ENCODE measurements at places on chromosomes 7 and 10. TPM values are rescaled to one million over a fixed set of nuclear protein-coding genes. Genes with fewer than 3 reads are reported as not detected.

Gene LIPN
- 0.29 TPM for total RNA-seq

Gene PPP1R17
- not detected for total RNA-seq

Gene COPS6
- 43.4 TPM for total RNA-seq

DNA sequence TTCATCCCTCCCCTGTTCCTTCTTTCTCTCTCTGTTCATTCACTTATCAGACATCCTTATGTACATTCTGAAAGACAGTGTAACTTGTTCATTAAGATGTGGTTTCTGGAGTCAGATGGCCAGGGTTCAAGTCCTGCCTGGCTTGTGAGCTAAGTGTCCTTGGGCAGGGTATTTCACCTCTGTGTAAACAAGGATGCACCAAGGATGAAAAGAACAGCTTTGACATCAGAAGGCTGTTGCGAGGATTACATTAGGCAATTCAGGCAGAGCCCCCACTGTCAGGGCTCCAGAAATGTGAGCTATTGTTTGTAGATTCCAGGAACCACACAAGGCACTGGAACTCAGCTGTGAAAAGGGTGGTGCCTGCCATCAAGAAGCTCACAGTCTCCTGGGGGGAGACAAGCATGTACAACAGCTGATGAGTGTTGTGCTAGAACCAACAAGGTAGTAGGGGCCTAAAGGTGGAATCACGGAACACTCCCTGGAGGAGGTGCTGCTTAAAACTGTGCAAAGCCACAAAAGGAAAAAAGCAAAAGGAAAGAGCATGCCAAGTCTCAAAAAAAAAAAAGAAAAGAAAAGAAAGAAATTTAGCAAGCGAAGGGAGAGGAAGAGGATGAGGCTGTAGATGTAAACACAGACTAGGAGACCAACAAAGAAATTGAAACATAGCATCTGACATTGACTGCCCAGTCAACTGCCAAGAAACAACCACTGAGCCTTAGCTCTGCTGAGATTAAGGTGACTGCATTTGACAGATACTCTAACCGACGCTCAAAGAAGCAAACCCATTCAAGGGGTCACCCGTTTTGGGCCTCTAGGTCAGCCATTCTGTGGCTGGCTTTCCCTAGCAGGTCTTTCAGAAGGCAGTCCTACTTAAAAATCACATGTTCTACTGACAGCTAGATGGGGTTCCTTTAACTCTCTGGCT is 12.5 kb downstream of the PDLIM1 start:
- no peak for DNase-seq
- no peaks in the 10 kb centered on the region for H3K36me3 ChIP-seq
- H3K4me1 ChIP-seq = no peaks in the 10 kb centered on the region
- H3K4me3 ChIP-seq = no peak overlapping the region
- no peaks in the 10 kb centered on the region for H3K27me3 ChIP-seq

GRCh38 chr7:28643188-28643569 is 230.9 kb downstream of the CREB5 start:
- H3K27ac ChIP-seq = no peak overlapping the region
- H3K36me3 ChIP-seq = no peaks in the 10 kb centered on the region
- no peak for DNase-seq
- H3K4me3 ChIP-seq = no peak overlapping the region
- no peaks in the 10 kb centered on the region for H3K27me3 ChIP-seq
- no peaks in the 10 kb centered on the region for H3K4me1 ChIP-seq

DNA sequence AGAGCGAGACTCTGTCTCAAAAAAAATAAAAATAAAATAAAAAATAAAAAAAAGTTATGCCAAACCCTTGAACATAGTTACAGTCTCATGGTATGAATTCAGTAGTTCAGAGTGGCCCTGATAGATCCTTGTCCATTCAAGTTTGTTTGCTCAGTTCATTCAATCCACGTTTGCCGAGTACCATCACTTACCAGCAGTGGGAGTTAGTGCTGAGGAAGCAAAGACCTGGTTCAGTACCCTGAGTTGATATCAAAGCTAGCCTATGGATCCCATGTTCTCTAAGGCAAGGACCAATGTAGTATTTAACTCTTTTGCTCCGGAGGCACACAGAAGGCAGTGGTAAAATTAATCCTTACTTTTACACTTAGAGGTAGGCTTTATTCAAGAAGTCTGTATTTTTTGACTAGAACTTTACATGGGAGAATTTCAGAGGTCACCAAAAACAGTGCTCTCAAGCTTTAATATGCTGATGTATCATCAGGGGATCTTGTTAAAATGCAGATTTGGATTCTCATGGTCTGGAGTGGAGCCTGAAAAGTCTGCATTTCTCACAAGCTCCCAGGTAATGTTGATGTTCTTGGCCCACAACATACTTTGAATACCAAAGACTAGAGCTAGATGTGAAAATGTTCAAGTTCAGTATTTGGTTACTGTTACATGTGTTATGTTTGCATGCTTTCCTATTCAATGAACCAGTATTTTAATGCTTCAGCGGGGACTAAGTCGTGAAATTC is 38.1 kb upstream of the HBP1 start:
- H3K27ac ChIP-seq = no peak overlapping the region
- no peaks in the 10 kb centered on the region for H3K4me1 ChIP-seq
- DNase-seq = no peak
- H3K27me3 ChIP-seq = no peaks in the 10 kb centered on the region
- no peak overlapping the region for H3K4me3 ChIP-seq

Data from right lobe of liver (tissue), 6 donors.